ENCODE measurements at places on chromosomes 1 and 21. TPM values are rescaled to one million over a fixed set of nuclear protein-coding genes. Genes with fewer than 3 reads are reported as not detected.

FCRL6 gene
- total RNA-seq: not detected

ARHGAP30 gene
- not detected for total RNA-seq

DEPDC1 gene
- total RNA-seq: 47.0 TPM

UBL4B gene
- not detected for total RNA-seq

GUCA2A gene
- total RNA-seq: not detected

SMIM1 gene
- not detected for total RNA-seq

DNA sequence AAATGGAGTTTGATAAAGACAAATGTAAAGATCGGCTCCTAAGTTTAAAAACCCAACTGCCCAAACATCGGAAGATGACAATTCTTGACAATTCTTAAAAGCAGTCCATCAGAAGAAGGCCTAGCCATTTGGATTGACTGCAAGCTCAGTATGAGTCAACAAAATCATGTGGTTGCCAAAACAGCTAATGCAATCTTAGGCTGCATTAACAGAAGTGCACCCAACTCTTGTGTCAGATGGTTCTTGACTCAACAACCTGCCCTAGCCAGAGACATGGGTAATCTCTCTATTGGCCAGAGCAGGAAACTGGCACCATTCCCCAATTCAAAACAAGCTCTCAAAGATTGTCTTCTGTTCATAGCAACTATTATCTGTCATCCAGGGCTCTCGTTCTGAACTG lies 9.9 kb upstream of the NCF2 start:
- no peak overlapping the region for H3K27ac ChIP-seq
- no peaks in the 10 kb centered on the region for H3K36me3 ChIP-seq
- H3K27me3 ChIP-seq: no peaks in the 10 kb centered on the region
- no peak for DNase-seq
- H3K4me1 ChIP-seq: no peaks in the 10 kb centered on the region

- no peaks in the 10 kb centered on the region for H3K36me3 ChIP-seq
- no peak for DNase-seq
- H3K4me1 ChIP-seq: peaks cover 31% of the 10 kb centered on the region
- no peak overlapping the region for H3K27ac ChIP-seq
These were observed 289.6 kb upstream of the ST6GALNAC5 start for GRCh38 chr1:76577525-76578185.

- no peaks in the 10 kb centered on the region for H3K27me3 ChIP-seq
- no peaks in the 10 kb centered on the region for H3K36me3 ChIP-seq
- no peak overlapping the region for H3K27ac ChIP-seq
- no peaks in the 10 kb centered on the region for H3K4me1 ChIP-seq
- no peak for DNase-seq
- no peak overlapping the region for H3K4me3 ChIP-seq
These were observed 20.7 kb upstream of the ZNF326 start for GRCh38 chr1:89974256-89974655.

DNA sequence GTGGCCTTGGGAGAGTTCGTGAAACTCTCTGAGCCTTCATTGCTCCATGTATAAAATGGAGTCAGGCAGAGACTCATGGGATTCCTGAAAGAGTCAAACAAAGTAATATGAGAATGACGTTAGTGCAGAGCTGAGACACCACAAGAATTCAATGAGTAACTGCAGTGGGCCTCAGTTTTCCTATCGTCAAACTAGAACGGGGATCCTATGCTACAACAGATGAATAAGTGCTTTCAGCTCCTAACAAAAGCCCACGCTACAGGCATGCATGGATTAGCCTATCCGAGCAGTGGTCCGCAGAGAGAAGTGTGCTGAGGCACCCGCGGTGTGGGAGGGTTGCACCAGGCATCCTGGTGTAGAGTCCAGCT lies 124.7 kb downstream of the SYF2 start:
- no peaks in the 10 kb centered on the region for H3K4me1 ChIP-seq
- no peaks in the 10 kb centered on the region for H3K27me3 ChIP-seq
- DNase-seq: no peak
- H3K27ac ChIP-seq: no peak overlapping the region

DNA sequence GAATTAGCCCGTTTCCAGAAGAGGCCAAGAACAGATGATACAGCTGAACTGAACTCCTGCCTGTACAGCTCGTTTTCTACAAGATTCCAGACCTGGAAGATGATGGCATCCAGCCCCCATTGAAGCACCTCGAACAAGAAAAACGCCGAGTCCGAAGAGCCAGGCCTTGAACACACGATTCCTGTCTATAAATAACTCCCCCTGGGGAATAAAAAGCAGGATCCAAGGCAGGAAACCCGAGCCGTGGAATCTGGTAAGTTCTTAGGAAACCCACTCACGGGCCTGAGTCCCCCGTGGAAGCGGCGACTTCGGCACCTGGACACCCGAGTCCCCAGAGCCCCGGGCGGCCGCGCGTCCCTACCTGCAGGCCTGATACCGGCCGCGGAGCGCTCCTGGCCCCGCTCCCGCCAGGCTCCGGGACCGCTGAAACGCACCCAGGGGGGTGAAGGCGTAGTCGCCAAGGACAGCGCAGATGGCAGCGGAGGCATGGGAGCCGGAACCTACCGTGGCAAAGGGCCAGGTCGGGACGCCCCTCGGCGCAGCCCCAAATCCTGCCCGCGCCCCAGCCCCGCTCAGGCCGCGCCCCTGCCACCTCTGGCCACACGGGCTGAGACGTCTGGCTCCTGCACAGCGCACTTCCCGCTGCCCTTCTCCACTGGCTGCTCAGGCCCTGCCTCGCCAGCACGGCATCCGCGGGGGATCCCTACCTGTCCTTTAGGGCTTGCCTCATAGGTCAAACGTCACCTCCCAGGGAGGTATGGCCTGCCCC lies 14.0 kb upstream of the HLCS start:
- H3K36me3 ChIP-seq: no peaks in the 10 kb centered on the region
- H3K27ac ChIP-seq: no peak overlapping the region
- DNase-seq: peak; percentile 65
- peaks cover 6% of the 10 kb centered on the region for H3K4me1 ChIP-seq

- no peaks in the 10 kb centered on the region for H3K27me3 ChIP-seq
- H3K27ac ChIP-seq: 0 out of 2 replicates have a peak overlapping the region, but pooled peaks have one; percentile 0
- H3K36me3 ChIP-seq: peaks cover 6% of the 10 kb centered on the region
- no peak overlapping the region for H3K4me3 ChIP-seq
These were observed 4.1 kb downstream of the TEX38 start for GRCh38 chr1:46675549-46676314.

DNA sequence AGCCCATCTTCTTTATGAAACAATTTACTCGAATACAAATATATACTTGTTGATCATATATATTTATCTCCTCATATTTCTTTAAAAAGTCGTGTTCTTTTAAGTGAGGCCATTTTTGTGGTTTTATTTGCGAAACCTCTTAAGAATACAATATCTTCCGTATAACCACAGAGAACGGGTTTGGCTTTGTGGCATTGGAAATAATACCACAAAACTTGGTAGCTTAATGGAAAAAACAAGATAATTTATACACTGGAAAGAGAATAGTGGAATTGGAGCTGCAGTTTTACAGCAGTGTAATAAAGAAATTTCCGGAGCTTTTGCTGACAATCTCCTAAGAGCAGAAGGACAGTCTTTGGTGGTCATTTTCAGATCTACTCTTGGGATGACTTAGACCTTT lies 29.4 kb downstream of the PTGFR start:
- no peak overlapping the region for H3K4me3 ChIP-seq
- H3K27me3 ChIP-seq: no peaks in the 10 kb centered on the region
- H3K4me1 ChIP-seq: no peaks in the 10 kb centered on the region
- H3K36me3 ChIP-seq: no peaks in the 10 kb centered on the region
- no peak overlapping the region for H3K27ac ChIP-seq

GRCh38 chr1:8006037-8006963 lies 19.8 kb downstream of the ERRFI1 start:
- no peaks in the 10 kb centered on the region for H3K27me3 ChIP-seq
- no peak overlapping the region for H3K4me3 ChIP-seq
- H3K27ac ChIP-seq: peak overlapping the region; percentile 82
- peaks cover 1% of the 10 kb centered on the region for H3K36me3 ChIP-seq

DNA sequence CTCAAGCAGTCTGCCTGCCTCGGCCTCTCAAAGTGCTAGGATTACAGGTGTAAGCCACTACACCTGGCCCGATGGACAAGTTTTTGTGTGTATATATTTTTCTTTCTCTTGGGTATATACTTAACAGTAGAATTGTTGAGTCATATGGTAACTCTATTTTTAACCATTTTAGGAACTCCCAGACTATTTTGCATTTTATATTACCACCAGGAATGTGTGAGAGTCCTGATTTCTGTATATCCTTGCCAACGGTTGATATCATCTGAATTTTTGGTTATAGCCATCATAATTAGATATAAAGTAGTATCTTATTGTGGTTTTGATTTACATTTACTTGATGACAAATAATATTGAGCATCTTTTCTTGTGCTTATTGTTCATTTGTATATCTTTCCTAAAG lies 20.7 kb downstream of the FNBP1L start:
- no peaks in the 10 kb centered on the region for H3K27me3 ChIP-seq
- H3K27ac ChIP-seq: no peak overlapping the region
- no peak overlapping the region for H3K4me3 ChIP-seq
- DNase-seq: no peak
- H3K4me1 ChIP-seq: peaks cover 22% of the 10 kb centered on the region
- no peaks in the 10 kb centered on the region for H3K36me3 ChIP-seq

DNA sequence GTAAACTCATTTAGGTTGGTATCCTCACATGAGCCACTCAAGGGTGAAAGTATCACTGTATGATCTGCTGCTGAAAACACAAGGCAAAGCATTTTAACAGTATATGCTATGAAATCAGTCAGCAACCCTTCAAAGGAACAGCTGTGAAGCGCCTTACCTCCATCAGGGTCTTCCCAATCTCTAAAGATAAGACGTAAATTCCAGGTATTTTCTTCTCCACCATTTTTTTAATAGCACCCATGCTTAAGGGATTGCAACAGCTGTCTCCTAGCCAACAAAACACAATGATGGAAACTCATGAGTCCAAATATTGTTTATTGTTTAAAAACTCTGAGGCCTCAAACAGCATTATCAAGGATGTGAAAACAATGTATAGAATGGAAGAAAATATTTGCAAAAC lies 4.8 kb downstream of the PPT1 start:
- H3K36me3 ChIP-seq: peaks cover 35% of the 10 kb centered on the region
- H3K4me3 ChIP-seq: no peak overlapping the region
- H3K27me3 ChIP-seq: no peaks in the 10 kb centered on the region
- no peak overlapping the region for H3K27ac ChIP-seq

GRCh38 chr1:17776426-17776825 lies 21.3 kb downstream of the ACTL8 start:
- H3K27ac ChIP-seq: no peak overlapping the region
- no peaks in the 10 kb centered on the region for H3K36me3 ChIP-seq
- no peaks in the 10 kb centered on the region for H3K27me3 ChIP-seq
- H3K4me1 ChIP-seq: no peaks in the 10 kb centered on the region
- no peak for DNase-seq
- no peak overlapping the region for H3K4me3 ChIP-seq

- no peak for DNase-seq
- H3K4me3 ChIP-seq: no peak overlapping the region
- H3K4me1 ChIP-seq: no peaks in the 10 kb centered on the region
- no peaks in the 10 kb centered on the region for H3K36me3 ChIP-seq
- no peaks in the 10 kb centered on the region for H3K27me3 ChIP-seq
These were observed 41.3 kb downstream of the ZBTB18 start for GRCh38 chr1:244092293-244092963.

DNA sequence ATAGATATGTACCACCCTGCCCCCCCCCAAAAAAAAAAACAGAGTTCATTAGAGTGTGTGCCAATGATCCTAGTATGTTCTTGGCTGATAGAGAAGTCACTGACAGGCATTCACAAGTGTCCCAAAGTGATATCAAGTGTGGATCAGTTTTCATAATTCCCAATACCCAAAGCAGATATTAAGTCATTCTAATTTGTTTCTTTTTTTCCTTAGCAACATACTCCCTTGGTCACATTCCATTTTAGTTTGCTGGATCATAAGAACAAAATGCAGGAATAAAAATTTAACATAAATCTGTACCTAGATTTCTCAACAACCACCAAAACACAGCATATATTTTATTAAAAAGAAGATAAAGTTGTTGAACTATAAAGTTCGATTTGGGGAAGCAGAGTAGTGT lies 129.8 kb upstream of the PALMD start:
- H3K4me3 ChIP-seq: no peak overlapping the region
- H3K4me1 ChIP-seq: peaks cover 16% of the 10 kb centered on the region
- no peak for DNase-seq
- no peaks in the 10 kb centered on the region for H3K36me3 ChIP-seq

DNA sequence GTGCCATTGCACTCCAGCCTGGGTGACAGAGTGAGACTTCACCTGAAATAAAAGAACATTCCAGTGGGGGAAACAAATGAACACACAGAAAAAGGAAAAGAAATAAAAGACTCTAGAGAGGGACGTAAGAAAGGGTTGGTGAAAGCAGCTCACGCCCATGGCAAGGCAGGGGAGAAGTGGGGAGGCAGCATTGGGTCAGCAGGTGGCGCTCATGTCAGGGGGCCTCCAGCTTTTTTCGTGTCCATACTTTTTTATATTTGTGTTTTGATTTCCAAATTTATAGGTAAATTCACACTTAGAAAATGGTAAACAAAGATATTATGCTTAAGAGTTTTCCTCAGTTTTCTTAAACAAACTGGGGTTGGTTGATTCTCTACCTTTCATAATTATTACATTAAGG lies 45.5 kb downstream of the VPS13D start:
- peak; percentile 74 for DNase-seq
- H3K36me3 ChIP-seq: peaks cover 36% of the 10 kb centered on the region
- H3K27ac ChIP-seq: no peak overlapping the region

DNA sequence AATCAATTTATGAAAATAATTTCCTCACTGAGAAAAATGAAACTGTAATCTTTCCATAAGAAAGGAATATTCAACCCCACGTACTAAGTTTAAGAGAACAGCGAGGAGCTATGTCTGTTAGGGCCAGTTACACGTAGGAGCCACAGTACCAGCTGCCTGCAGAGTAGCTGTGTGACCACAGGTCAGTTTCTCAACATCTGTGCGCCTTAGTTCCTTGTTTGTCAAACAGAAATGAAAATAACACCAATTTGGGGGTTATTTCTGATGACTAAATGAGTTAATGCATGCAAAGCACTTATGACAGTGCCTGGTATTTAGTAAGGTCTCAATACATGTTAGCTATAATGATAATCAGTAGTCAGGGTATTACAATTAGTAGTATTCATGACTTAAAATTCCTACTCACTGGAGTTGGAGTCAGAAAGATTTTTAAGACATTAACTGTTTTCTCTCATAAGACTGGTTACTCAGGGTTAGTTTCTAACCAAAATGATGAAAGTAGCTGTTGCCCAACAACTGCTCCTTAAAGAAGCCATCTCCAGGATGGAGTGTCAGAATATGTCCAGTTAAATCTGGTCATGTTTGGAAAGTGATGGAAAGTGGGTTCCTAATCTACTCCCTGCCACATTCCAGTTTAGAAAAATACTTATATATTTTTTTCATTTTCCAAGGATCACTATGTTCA lies 85.8 kb upstream of the ZNF648 start:
- H3K4me3 ChIP-seq: no peak overlapping the region
- H3K36me3 ChIP-seq: no peaks in the 10 kb centered on the region
- no peaks in the 10 kb centered on the region for H3K27me3 ChIP-seq
- DNase-seq: no peak

GRCh38 chr1:19597496-19598309 lies 46.4 kb upstream of the NBL1 start:
- no peaks in the 10 kb centered on the region for H3K36me3 ChIP-seq
- H3K4me1 ChIP-seq: peaks cover 10% of the 10 kb centered on the region
- peak overlapping the region; percentile 90 for H3K4me3 ChIP-seq
- H3K27ac ChIP-seq: peak overlapping the region; percentile 57
- DNase-seq: peak; percentile 54

Data from GM23338 (cell line).